Smooth muscle cell of the umbilical artery (primary cell): ENCODE measurements at places on chromosomes 12 and 14. TPM values are rescaled to one million over a fixed set of nuclear protein-coding genes. Genes with fewer than 3 reads are reported as not detected.

IAPP gene
- total RNA-seq = not detected in 2 replicates

TGFB3 gene
- total RNA-seq = 5.1 and 6.5 TPM in 2 replicates

PPP2R5E gene
- total RNA-seq = 24.3 and 46.0 TPM in 2 replicates

ACSM4 gene
- not detected in 2 replicates for total RNA-seq

SLC10A1 gene
- total RNA-seq = not detected in 2 replicates

ARHGAP9 gene
- total RNA-seq = 0.14 TPM in 1 of 2 replicates, not detected in the other

CRACR2A gene
- 0.78 TPM in 1 of 2 replicates, not detected in the other for total RNA-seq

NPAS3 gene
- total RNA-seq = under 0.01 and 0.32 TPM in 2 replicates

MYH7 gene
- not detected in 2 replicates for total RNA-seq

GPRC5D gene
- total RNA-seq = not detected in 2 replicates

TAS2R8 gene
- not detected in 2 replicates for total RNA-seq

PALS1 gene
- 36.8 and 54.3 TPM in 2 replicates for total RNA-seq

OGFOD2 gene
- 8.6 and 10.1 TPM in 2 replicates for total RNA-seq

GALNT6 gene
- 43.9 and 66.1 TPM in 2 replicates for total RNA-seq

PAPLN gene
- total RNA-seq = 4.2 and 6.4 TPM in 2 replicates

ERBB3 gene
- total RNA-seq = under 0.01 and 0.23 TPM in 2 replicates

RTN1 gene
- 7.5 and 15.4 TPM in 2 replicates for total RNA-seq

DNAJC22 gene
- 0.83 and 1.2 TPM in 2 replicates for total RNA-seq

PRPF40B gene
- 11.6 and 12.5 TPM in 2 replicates for total RNA-seq

PPP4R4 gene
- total RNA-seq = 1.4 and 2.7 TPM in 2 replicates

ABCD2 gene
- total RNA-seq = 0.05 and 0.30 TPM in 2 replicates

FSCB gene
- total RNA-seq = under 0.01 and 0.14 TPM in 2 replicates

SMIM41 gene
- 0.23 TPM in 1 of 2 replicates, not detected in the other for total RNA-seq

MYH6 gene
- total RNA-seq = not detected in 2 replicates

KIF26A gene
- total RNA-seq = 0.05 and 0.30 TPM in 2 replicates

FOXG1 gene
- total RNA-seq = under 0.01 TPM in 1 of 2 replicates, not detected in the other

GLIPR1L2 gene
- total RNA-seq = 0.30 and 0.42 TPM in 2 replicates

SMOC1 gene
- not detected in 2 replicates for total RNA-seq

KIF5A gene
- 0.59 and 1.6 TPM in 2 replicates for total RNA-seq

GOLT1B gene
- total RNA-seq = 106 and 114 TPM in 2 replicates

LYZ gene
- not detected in 2 replicates for total RNA-seq
